ENCODE measurements at places on chromosomes 16 and 17.

- no peak for DNase-seq
Observed at GRCh38 chr16:57131351-57131970, 39.1 kb downstream of the CPNE2 start.

GRCh38 chr17:10059684-10060211, 138.7 kb downstream of the GAS7 start:
- DNase-seq, result no peak

GRCh38 chr17:50312308-50312707, 33.6 kb upstream of the XYLT2 start:
- no peak for DNase-seq

- no peak for DNase-seq
Observed at GRCh38 chr17:79862771-79863440, 23.7 kb upstream of the CBX4 start.

DNA sequence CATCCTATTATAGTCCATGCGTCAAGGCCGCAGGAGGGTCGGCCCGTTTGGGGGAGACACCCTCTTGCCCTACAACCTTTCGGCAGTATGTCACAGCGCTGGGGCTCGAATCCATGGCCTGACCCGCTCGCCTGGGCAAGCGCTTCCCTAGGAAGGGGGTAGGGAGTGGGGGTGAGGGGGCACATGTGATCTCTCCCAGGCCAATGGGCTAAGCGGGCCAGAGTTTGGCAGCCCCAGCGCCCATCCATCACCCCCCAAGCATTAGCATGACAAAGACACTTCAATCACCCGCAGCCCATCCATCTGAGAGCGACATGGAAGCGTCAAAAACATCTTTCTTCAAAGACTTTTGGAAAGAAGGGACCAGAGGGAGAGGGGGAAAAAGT, at the start of gene HOXB1:
Gene HOXB1, minus strand, starts transcription at position 125 of the 386 bp plus-strand sequence. Its CDS starts 107 bp downstream, at position 18.
- DNase-seq, result no peak

DNA sequence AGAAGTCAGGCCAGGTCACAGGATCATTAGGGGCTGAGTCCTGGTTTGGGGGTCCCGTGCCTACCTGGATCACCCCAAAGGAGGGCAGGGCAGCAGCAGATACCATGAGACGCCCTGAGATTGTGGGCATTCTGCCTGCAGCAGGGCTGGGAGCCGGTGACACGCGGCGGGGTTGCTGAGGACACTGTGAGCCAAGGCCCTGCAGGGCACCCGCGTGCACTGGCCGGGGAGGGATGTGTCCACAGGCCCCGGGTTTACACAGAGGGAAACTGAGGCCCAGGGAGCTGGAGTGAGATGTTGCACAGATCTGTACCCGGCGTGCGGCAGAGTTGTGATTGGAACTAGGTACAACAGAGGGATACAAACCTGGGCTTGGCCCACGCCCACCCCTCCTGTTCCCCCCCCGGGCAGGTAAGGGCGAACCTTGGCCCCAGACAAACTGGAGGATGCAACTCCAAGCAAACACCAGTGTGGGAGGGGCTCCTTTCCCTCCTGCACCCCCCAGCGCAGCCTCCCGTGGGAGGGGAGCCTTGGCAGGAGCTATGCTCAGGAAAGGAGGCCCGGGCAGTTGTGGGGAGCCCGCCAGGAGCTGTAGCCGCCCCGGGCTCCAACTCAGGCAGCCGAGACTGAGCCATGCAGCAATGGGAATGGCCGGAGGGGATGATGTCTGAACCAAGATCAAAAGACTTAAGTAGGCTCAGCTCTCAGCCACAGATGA, 91.3 kb downstream of the ENGASE start:
- DNase-seq, result no peak

DNA sequence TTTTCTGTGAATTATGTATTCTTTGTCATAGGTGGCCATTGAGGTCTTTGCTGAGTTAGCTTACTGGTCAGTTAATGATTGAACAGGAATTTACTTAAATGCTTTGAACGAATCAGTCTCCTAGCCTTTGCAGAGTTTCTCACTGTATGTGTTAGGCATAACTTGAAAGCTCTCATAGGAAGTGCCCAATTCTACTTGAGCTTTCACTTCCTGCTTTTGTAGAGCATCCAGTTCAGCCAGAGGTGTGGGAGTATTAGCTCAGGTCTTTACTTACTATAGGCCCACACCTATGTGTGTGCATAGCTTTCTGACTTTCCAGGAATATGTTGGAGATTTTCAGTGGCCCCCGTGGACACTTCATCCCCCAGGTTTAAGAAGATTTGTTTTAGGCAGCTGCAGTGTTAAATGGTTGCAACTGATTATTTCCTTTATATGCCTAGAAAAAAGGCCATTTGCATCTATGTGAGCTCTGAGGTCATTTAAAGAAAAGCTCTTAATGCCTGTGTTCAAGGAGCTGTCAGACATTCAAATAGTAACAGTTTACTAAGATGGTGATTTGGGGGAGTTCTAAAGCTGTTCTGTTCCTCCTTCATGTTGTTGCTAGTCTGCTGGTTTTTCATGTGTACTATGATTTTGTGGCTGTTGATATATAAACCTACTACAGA, 62.3 kb downstream of the PHKB start:
- DNase-seq, result no peak

GRCh38 chr16:14490235-14490634, 139.8 kb downstream of the PARN start:
- no peak for DNase-seq

GRCh38 chr17:43453331-43453812, 30.4 kb upstream of the DHX8 start:
- no peak for DNase-seq

DNA sequence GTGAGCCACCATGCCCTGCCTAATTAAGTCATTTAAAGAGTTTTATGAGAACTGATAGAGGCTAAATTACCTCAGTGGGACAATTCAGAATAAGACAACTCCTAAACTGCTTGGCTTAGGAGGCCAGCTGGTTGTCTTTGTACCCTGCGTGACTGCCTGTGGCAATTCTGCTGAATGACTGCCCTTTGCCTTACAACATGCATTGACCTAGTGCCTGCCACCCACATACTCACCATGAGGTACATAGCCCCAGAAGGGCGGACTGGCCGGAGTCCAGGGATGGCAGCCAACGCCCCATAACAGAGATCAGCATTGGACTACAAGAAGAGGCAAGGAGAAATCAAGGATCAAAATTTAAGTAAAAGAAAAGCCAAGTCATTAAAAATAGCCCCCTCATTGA, 7.3 kb downstream of the TAT start:
- DNase-seq, result no peak

DNA sequence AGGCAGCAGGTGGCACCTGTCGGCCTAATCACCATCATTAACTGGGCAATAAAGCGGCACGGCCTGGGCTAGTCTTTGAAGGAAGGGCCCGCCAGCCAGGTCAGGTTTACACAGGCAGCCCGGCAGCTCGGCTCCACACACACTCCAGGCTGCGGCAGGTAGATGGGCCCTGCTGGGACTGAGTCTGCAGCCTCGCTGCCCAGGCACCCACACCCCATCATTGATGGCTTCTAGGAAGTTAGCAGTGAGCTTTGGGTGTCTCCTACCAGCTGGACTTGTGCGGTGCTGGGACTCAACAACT, 6.8 kb upstream of the FOXN1 start:
- peak; percentile 75 for DNase-seq

- no peak for DNase-seq
Observed at GRCh38 chr17:7612294-7612640, 2.4 kb downstream of the FXR2 start.
